Breast epithelium (tissue), 4 donors: ENCODE measurements at places on chromosomes 2 and 18.

DNA sequence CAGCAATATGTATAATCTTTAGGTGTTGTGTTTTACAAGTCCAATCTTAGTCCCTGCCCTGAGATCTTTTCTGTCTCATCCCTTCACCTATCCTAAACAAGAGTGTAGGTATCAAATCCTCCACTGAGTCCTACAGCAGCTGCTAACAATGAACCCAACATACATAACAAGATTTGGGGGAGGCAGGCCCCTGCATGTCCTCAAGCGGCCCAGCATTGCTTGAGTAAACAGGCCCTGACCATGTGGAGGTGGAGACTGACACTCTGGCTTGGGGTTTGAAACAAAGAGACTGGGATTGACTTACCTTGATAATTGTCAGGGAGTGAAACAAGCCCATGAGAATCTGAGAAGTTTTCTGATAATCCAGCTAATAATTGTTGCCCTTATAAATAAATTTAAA is 213.4 kb downstream of the STK39 start:
- DNase-seq = no peak

GRCh38 chr2:127577208-127577475 is 41.7 kb downstream of the MYO7B start:
- DNase-seq = no peak

- DNase-seq = no peak
These were observed 62.3 kb upstream of the YWHAQ start for GRCh38 chr2:9693196-9693491.

DNA sequence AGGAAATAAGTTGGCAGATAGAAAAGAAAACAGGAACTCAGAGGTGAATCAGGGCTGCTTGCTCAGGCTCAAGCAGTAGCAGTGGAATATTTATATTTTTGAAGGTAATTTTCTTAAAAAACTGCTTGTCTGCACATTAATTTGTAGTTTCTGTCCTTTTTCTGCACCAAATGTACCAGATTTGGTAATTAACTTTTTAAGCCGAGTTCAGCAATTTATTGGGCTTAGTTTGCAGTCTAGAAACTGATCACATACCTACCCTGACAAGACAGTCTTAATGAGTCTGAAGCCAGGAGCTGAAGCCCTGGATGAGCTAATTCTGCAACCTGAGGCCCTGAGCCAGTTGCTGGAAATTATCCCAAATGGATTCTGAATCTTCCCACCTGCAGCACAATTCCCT is 647.0 kb downstream of the TDRD15 start:
- no peak for DNase-seq

DNA sequence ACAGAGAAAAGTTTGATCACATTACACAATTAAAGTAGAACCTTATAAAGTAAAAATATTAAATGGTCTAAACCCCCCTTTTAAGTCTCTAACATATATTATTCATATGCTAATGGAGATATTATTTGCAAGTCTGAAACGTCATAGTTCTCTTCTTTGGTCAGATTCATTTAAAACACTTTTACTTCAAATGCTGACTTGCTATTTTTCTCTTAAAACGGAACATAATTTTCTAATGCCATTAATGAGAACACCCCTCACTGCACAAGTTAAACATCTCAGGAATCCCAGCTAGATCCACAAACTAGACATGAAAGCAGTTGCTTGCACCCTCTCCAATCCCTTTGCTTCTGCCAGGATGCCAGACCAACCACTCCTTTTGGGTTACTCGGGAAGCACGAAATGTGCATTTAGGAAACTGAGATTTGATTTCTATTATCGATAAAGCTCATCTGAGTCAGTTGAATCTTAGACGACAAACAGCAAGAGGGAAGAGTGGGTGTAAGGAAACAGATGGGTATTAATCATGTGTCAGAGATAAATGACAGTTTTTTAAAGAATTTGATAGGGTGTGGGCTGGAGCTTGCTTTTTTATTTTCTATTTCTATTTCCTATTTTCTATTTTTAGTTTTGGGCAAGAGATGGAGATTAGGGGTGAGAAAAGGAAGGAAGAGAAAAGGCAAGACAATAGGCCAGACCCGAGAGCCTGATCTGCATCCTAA is 1.5 kb downstream of the ADD2 start:
- DNase-seq = no peak

DNA sequence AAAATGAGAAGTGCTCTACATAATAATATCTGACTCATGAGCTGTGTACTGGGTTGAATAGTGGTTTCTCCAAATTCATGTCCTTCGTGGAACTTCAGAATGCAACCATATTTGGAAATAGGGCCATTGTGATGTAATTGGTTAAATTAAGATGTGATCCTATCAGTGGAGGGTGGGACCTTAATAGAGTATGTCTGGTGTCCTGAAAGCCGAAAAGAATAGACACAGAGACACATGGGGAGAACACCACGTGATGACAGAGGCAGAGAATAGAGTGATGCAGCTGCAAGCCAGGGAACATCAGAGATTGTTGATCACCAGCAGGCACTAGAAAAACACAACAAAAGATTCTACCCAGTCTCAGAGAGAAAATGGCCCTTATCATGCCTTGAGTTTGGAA is 310.1 kb downstream of the EXOC6B start:
- DNase-seq = no peak

- DNase-seq = no peak
These were observed 127.0 kb upstream of the AGAP1 start for GRCh38 chr2:235366807-235367206.

DNA sequence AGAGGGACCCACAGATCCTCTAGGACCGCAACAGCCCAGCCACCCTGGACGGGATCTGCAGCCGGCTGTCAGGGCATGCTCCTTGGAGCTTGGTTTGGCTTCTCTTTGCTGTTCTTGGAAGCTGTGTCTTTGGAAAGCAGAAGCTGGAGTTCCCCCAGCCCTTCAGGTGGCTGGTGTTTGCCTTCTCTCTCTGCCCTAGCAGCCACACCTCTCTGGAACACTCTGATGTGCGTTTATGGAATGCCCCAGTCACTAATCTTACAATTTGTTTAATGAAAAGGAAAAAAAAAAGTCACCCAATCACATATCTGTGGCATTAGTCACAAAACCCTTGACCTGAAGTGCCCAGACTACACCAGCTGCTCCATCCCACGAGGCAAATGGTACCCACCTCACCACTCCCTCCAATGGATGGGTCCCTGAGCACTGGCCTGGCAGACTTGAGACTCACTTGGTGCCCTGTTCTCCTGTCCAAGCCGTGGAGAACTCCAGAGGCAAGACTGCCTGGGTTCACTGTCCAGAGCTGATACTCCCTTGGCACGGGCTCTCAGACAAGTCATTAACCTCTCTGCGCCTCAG is 70.2 kb upstream of the DAPL1 start:
- DNase-seq = peak; percentile 35
